ENCODE measurements at places on chromosomes 3 and 15.
A peak's percentile ranks its signal among the peaks of the same experiment; 100 is the strongest.

DNA sequence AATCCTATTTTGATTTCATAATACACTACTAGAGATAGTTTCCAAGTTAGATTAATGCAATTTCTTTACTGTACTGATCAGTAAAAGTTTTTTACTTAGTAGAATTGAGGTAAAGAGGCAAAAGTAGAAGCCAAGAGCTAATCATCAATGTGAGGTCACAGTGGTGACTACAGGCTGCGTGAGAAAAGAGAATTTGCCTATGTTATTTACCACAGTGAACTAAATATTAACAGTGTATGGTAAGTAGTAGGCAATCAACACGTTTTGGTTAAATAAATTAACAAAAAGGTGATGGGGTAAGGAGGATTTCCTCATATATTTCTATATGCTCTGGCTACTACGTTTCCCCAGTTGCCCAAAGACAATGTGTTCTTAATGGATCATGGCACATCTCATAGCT, 202.2 kb upstream of the CMC1 start:
- DNase-seq: no peak

GRCh38 chr3:194517333-194517732, 30.5 kb upstream of the ATP13A3 start:
- no peak for DNase-seq

DNA sequence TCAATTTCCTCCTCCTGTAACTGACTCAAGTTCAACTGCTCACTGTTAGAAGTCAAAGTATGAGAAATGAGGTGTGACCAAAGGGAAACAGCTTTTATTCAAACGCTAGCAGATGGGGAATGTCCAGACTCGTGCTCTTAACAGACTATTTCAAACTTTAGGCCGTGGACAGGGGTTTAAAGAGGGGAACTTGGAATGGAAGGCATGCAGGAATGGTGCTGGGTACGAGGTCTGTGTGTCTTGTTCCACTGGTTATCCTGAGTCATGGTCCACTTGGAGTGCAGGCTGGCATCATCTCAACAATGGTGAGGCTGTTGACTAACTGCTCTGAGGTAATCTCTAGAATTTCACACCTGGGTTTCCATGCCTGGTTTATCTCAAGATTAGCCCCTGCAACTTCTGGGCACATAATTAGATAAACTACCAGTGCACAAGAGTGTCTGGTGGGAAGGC, 22.9 kb upstream of the DNAAF4 start:
- DNase-seq: no peak

DNA sequence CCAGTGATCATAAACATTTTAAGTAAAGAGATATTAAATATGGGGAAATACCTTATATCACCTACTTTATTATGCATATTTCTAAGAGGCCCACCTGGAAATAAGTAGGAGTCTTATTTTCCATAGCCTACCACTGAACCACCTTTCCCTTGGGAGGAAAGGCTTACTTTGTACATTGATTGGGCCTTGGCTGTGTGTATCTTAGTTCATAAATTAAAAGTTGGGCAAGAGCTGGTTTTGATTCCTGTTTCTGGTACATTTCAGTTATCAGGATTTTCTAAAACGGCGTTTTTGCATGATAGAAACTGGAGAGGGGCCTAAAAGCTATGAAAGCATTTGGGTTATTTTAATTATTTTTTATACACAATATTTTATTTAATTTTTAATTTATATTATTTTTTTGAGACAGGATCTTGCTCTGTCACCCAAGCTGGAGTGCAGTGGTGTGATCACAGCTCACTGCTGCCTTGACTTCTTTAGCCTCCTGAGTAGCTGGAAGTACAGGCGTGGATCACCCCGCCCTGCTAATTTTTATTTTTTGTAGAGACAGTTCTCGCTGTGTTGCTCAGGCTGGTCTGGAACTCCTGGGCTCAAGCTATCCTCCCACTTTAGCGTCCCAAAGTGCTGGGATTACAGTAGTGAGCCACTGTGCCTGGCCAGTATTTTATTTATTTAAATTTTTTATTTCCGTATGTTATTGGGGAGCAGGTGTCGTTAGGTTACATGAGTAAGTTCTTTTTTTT, 2.6 kb downstream of the GMPS start:
- no peak for DNase-seq

DNA sequence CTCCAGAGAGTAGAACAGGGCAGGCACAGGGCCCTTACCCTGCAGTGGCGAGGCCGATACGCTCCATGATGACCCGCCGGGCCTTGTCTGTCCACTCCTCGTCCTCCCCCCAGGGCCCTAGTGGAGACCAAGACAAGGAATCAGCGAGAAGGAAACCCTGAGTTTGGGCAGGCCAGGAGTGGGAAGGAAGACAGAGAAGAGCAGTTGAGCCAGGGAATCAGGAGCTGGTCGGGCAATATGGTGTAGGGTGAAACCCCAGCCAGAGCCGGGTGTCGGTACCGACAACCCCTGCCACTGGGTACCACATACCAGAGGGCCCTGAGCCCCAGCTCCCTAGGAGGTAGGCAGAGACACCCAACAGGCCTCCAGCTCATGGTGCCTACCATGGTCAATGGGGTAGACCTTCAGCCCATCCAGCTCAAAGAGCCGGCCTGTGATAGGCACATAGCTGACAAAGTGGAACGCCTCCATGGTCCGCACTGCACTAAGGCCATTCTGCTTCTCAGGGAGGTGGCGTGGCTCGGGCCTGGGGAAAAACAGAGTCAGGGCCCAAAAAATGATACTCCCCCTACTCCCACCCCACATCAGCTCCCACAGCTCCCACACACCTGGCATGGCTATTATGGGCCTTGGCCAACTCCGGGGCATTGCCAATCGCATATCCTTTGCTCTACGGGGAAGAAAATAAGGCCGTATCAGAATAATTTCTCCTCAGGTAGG, 38.0 kb downstream of the SEMA3G start:
- DNase-seq: no peak

- no peak for DNase-seq
Observed at GRCh38 chr15:49265911-49266310, 95.9 kb downstream of the GALK2 start.

- peak; percentile 53 for DNase-seq
Observed at GRCh38 chr3:148309390-148310035, 388.2 kb upstream of the AGTR1 start.

GRCh38 chr3:187963677-187964385, 190.1 kb upstream of the LPP start:
- DNase-seq: no peak

DNA sequence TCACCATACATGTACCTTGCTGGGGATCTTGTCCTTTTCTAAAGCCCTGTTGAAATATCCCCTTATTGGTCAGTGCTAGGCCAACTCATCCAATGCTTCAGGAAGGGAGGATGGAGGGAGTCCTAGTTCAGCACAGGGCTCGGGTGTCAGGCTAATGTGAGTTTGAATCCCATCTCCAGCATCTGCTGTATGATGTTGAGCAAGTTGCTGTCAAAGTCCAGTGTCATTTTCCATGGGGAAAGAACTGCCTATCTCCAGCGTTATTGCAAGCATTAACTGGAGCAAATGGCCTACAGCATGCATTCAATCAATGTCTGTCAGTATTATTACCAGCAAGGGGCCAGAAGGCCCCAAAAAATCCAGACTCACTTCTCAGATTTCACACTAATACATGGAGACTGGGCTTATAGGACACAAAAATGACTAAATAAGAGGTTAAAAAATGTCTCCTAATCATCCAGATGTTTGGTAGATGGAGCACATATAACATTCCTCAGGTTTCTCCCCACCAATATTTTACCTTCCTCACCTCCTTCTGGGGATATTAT, 40.8 kb downstream of the SRGAP3 start:
- DNase-seq: no peak

GRCh38 chr15:97479957-97480356, 480.5 kb upstream of the ARRDC4 start:
- DNase-seq: no peak

DNA sequence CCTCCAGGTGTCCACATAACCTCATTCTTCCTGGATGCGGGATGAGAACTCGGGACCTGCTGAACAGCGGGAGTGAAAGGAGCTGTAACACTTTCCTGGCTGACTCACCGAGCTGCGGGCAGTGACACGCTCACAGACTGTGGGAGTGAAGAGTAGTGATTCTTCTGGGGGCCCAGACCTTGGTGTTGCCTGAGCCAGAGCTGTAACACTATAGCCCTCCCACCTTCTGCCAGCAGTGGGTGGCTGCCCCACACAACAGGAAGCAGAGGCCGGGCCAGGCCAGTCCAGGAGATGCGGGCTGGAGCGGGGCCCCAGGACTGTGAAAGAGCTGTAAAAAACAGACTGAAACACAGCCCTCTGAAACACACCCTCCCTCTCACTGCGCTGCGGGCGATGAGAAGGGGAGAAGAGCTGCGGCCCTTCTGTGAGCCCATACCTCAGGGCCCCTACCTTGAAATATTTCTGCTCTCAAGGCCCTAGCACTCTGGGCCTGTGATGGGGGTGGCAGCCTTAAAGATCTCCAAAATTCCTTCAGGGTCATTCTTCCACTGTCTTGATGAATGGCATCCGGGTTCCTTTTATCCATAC, 464.0 kb upstream of the CCDC54 start:
- peak; percentile 59 for DNase-seq

DNA sequence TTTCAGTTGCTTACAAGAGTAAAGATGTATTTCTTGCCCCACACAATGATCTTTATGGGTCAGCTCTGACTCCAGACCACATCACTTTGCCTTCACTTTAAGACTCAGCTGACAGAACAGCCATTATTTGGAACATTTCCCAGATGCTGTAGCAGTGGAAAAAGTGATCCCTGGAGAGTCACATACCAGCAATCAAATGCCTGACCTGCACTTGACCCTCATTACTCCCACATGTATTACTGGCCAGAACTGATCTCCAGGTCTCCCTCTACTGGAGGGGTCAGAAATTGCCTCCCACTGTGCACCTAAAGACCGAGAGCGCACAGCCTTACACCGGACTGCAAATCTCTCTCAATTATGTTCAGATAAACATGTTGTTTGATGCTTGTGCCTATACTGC, 88.6 kb upstream of the ZNF385D start:
- DNase-seq: peak; percentile 52

DNA sequence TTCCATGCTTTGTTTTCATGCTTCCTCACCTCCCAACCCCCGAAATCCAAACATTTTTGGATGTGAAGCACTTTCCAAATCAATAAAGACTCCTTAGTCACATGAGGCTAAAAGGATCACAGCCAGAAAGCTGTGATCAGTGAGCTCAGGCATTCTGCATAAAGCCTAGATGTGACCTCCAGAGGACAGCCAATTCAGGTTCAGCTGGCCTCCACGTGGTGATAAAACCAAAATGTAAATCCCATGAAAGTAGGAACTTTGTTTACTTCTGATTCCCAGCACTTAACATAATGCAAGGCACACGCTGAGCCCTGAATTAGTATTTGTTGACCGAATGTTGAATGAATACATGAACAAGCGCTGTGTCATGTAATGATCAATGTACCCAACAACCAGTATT, 249.5 kb upstream of the EOMES start:
- no peak for DNase-seq

GRCh38 chr3:9613056-9613748, 36.1 kb upstream of the MTMR14 start:
- DNase-seq: no peak

DNA sequence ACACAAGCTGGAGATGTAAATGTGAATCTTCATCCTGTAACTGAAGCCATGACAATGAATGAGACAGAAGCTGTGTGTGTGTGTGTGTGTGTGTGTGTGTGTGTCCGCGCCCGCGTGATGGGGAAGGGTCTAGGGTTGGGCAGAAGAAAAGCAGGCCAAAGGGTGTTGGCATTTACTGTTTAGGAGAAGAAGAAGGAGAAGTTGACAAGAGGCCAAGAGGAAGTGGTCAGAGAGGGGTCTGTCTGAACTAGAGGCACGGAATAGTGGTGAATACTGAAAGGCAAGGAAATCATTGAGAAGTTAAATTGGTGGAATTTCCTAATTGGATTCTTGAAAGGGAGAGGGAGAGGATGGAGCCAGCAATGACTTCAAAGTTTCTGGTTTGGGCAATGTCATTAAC, 5.6 kb upstream of the NCEH1 start:
- no peak for DNase-seq

DNA sequence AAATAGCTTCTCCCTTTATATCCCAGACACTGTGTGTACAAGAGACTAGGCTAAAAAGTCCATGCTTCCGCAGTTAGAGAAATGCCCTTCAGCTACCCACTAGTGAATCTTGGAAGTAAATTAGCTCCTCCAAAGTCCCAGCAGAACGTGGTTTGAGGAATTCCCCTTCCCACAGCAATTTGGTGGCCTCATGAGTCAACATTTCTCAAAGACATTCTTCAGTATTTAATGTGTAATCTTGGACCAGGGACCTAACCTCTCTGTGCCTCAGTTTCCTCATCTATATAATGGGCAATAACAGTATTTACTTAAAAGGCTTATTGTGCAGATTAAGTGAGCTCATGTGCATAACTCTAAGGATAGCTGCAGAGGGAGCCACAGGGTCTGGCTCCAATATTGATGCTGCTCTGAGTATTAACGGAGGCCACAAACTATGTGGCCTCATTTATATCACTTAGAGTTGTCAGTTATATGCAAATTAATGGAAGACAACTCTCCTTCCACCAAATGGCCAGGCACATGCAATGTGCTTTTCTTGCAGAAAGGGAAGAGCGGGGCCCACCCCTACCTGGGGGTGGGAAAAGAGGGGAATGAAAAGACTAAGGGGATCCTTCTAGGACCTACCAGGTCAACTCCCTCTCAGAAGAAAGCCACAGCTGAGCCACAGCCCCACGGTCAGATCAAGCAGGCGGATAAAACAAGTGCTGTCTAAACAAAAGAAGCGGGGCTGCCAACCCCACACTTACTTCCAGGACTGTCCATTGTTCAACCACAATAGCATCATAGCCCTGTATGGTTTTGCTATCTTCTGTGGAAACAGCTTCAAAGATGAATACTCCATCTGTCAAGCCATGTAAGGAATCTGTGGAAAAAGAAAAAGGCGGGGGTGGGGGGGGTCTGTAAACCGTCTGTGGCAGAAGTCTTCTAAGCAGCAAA, 92.4 kb downstream of the OXNAD1 start:
- no peak for DNase-seq

DNA sequence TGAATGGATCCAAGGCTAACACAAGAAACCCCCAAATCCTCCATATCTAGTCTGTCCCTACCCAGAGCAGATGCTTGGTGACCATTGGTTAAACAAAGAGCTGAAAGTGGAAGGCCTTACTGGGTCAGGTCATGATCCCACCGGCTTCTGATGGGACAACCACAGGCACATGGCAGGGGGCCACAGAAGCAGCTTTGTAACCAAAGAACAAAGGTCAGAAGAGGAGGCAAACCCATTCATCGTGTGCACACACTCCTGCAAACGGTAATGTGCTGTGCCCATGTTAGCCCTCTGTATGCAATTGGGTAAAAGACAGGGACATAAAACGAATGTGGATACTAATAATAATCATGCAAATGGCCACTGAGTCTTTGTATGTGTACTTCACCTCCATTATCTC, 133.3 kb upstream of the SLC6A11 start:
- DNase-seq: no peak

DNA sequence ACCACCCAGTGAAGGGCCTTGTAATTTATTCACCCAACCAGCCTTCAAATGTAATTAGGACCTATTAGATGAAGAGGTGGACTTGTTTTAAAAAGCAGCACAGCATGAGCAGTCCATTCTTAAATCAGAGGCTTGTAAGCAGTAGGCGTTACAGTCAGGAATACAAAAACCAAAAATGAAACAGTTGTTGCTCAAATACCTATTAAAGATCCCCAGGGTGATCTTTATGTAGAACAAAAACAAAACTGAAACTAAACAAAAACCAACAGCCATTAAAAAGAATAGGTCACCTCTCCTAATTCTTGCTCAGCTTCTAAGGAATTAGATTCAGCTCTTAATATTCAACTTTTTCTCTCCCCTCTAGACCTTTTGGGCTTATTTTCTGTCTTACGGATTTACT, 104.9 kb upstream of the ST8SIA2 start:
- no peak for DNase-seq

- DNase-seq: no peak
Observed at GRCh38 chr15:37031198-37031597, 69.2 kb downstream of the MEIS2 start.

GRCh38 chr15:59432389-59432788, 5.6 kb upstream of the FAM81A start:
- no peak for DNase-seq
